ENCODE measurements at places on chromosomes 6 and 20.

DNA sequence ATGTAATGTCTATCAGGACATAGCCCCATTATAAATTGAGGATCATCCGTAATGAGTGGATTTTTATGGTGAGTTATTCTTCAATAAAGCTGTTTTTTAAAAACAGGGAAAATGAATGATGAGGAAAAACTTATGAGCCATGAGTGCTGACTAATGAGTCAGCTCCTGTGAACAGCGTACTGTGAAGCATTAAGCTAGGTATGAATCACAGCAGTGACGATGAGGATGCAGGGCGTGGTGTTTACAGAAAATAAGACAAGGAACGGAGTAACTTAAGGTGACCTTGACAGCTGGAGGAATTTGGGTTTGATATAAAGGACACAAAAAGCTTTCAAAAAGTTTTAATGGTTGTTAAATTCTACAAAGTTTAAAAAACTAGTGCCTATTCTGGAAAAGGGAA lies 96.3 kb downstream of the FOXF2 start:
- DNase-seq = no peak

GRCh38 chr6:106739387-106739786 lies 110.0 kb downstream of the QRSL1 start:
- DNase-seq = no peak

- no peak for DNase-seq
Measured at GRCh38 chr20:31667315-31668285, 29.9 kb downstream of the COX4I2 start.

- DNase-seq = no peak
Measured at GRCh38 chr6:43788301-43788700, 18.3 kb downstream of the VEGFA start.

GRCh38 chr6:47362857-47363461 lies 53.3 kb upstream of the TNFRSF21 start:
- DNase-seq = no peak

DNA sequence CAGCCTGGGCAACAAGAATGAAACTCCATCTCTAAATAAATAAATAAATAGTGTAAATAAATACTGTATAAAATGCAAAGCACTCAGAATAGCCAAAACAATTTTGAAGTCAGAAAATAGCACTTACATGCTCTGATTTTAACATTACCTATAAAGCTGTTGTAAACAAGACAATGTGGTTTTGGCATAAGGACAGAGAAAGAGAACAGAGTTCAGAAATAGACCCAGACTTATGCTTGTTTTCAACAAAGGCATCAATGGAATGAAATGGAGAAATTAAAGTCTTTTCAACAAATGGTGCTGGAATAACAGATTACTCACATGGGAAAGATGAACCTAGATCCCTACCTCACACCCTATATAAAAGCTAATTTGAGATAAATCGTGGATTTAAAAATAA lies 10.4 kb downstream of the ACAT2 start:
- DNase-seq = no peak

GRCh38 chr6:139349464-139350020 lies 24.9 kb downstream of the CITED2 start:
- no peak for DNase-seq

GRCh38 chr20:20939006-20939405 lies 167.2 kb downstream of the LINC00237 start:
- DNase-seq = no peak

DNA sequence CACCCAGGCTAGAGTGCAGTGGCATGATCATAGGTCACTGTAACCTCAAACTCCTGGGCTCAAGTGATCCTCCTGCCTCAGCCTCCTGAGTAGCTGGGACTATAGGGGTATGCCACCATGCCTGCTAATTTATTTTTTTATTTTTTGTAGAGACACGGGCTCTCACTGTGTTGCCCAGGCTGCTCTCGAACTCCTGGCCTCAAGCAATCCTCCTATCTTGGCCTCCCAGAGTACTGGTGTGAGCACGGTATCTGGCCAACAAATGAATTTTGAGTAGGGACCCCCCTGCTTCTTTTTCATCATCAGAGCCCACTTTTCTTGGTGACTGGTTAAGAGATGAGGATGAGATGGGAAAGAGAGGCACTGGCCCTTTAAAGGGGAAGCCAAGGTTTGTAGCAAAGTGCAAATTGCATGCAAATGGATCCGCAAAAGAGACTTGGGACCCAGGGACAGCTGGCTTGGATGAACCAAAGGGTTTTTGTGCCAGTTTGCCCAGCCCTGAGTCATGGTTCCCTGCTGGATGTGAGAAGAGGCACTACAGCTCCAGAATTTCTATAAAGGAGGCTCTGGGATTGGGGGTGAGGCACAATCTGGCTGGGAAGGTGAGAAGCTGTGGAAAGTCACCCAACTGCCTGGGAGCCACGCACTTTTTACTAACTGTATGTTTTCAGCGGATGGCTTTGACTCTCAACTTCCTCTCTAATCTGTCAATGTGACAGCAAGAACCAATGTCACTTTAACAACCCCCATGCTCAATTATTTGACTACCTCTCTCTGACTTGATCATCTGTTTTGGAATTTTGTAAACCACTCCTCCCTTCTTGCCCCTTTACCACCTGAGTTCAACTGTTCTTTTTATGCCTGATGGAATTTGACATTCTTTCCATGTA lies 58.7 kb upstream of the RNF24 start:
- DNase-seq = no peak

DNA sequence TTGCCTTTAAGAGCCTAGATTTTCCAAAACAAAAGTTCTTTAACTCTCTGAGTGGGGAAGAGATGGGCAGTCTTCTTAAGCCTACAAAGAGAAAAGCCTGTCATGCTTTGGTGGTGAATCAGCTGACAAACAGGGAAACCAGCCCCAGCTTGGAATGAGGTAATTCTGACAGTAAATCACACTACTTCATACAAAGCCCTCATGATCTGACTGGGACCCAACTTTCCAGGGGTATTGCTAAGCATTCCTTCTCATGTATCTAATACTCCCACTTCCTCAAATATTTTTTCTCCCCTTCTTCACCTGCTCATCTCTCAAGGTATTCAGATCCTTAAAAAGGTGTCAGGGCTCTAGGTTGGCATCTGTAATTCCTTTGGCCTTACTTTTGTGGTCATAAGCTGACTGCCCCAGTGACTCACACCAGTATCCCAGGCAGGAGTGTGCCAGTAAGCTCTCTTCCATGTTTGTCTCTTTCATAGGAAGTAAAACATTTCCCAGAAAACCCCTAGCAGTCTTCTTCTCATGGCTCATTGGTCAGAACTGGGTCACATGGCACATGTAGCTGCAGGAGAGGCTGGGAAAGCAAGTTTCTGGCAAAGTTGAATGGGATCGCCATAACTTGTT lies 15.0 kb upstream of the TBC1D22B start:
- peak; percentile 31 for DNase-seq

DNA sequence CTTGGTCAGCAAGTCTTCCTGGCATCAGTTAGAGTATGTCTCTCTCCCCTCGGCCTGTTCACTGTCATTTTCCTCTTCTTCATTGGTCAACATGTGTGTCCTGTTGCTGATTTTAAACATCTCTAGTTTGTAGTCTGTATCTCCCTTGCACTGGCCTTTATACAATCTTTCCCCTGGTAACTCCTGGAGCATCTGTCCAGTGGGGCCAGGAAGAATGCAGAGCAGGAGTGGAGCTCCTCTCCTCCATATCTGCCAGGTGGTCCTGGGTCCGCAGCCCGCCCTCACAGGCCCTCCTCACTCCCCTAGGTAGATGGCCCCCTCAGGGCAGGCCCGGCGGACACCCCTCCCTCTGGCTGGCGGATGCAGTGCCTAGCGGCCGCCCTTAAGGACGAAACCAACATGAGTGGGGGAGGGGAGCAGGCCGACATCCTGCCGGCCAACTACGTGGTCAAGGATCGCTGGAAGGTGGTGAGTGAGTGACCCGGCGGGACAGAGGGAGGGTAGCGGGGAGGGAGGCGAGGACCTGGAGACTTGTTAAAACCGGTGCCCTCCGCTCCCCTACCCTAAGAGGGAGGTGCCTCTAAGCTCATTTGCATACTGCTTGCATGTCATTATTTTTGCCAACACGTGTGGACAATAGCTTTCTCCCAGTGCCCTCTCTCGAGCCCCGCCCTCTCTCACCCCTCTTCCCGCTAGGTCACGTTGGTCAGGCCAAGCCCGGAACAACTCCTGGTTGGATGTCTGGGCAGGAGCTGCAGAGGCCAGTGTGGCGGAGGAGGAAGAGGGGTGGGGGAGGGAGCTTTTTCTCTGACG lies 3.2 kb downstream of the TTBK1 start:
- no peak for DNase-seq

All from activated CD4-positive, alpha-beta T cell treated with anti-CD3 and anti-CD28 coated beads for 48 hours (primary cell).